Natural killer cell (primary cell): ENCODE measurements at places on chromosomes 2 and 18. TPM values are rescaled to one million over a fixed set of nuclear protein-coding genes. Genes with fewer than 3 reads are reported as not detected.

DNA sequence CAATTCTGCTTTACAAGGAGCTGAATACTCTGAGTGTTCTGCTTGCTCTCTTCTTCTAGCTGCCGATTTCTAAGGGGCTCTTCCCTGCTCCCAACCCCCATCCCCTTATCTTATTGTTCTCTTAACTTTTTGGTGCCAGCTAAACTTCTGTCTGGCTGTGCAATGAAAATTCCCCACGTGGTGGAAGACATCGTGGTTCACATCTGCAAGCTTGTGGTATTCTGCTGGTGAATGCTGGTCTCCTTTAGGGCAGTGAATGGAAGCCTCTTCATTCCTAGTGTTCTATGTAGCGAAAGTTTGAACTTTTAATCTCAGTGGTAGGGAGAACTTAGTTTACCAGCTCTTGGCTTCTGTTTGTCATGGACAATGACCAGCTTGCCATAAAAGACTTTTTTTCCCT lies 406.0 kb upstream of the ZEB2 start:
- DNase-seq, result no peak

The TMEM247 gene
- not detected for total RNA-seq

DNA sequence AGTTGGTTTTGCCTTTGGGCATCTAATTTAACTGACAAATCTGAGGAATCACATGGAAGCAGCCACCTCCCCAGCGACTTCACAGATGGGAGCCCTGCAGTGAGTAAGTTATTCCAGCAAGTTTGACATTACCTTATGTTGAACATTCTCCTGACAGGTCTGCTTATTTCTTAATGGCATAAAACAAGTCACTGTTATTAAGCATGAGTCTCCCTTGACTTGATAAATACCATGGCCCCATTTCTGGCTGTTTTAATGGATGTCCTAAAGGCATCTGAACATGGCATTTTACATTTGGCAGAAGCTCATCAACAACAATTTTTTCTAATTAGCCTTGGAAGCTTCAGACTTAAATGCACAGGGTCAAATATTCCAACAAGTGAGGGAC lies 92.6 kb upstream of the CREB1 start:
- no peak for DNase-seq

- no peak for DNase-seq
These were observed 16.8 kb downstream of the TTC39C start for GRCh38 chr18:24031318-24031717.

GRCh38 chr2:71685941-71686611 lies 232.7 kb downstream of the DYSF start:
- DNase-seq, result no peak

The EVX2 gene
- total RNA-seq, result not detected

The CHRNA1 gene
- 0.23 TPM for total RNA-seq

DNA sequence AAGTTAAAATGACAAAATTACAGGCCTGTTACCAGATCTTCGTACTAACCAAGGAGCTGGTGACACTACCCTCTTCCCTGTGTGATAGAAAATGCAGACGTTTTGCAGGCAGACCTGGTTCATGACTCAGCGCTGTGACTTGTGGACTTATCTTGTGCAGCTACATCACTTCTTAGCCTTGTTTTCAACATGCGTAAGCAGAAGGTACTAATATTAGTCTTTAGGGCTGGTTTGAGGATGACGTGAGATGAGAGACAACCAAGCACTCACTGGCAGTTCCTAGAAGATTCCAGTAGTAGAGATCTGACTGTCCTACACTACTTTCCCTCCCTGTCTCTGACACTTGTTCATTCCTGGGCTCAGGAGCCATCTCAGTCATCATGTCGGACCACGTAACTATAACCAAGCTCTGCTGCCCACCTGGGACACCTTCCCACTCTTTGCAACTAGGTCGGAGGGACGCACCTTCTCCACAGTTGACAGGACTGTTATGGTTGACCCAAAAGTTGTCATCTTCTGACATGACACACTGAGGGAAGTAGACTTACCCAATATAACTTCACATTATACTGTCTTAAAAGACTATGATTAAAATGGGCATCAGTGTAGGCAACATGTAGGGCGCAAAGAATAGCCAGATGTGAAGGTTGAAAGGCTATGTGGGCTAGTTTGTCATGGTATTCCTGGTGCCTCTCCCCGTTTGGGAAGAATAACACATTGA lies 64.8 kb downstream of the TNFRSF11A start:
- no peak for DNase-seq

- no peak for DNase-seq
These were observed 1.7 kb downstream of the RMP24 start for GRCh38 chr18:35974181-35974580.

The WNT6 gene
- not detected for total RNA-seq

DNA sequence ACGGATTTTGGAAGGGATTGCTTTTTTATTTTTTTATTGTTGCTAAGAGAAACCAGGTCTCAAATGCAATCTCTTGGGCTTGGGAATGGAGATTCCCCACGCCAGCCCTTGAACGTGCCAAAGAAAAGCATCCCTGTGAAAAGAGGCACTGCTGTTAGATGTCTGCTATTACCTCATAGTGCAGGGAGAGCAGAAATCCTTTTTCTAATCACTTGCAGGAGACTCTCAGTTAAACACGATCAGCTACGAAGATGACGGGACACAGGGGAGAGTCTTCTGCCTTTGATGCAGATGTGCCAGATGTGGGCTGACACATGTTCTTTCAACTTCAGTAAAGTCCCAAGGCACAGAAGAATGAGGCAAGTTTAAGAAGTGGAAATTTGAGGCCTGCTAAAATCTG lies 381.6 kb upstream of the TRIB2 start:
- no peak for DNase-seq

- DNase-seq, result no peak
These were observed 200.3 kb downstream of the NYAP2 start for GRCh38 chr2:225599856-225600255.

GRCh38 chr2:237149425-237149824 lies 63.7 kb downstream of the COPS8 start:
- no peak for DNase-seq

The RNF25 gene
- 20.1 TPM for total RNA-seq
